ENCODE measurements at places on chromosomes 2 and 18.

- no peak for DNase-seq
These were observed 73.2 kb upstream of the GALNT5 start for GRCh38 chr2:157184161-157184895.

GRCh38 chr2:187500585-187501359 lies 52.7 kb upstream of the CALCRL start:
- DNase-seq = no peak

- DNase-seq = no peak
These were observed 120.9 kb upstream of the ITGB6 start for GRCh38 chr2:160321006-160321405.

GRCh38 chr2:88837511-88838160 lies 146.2 kb downstream of the RPIA start:
- DNase-seq = no peak

DNA sequence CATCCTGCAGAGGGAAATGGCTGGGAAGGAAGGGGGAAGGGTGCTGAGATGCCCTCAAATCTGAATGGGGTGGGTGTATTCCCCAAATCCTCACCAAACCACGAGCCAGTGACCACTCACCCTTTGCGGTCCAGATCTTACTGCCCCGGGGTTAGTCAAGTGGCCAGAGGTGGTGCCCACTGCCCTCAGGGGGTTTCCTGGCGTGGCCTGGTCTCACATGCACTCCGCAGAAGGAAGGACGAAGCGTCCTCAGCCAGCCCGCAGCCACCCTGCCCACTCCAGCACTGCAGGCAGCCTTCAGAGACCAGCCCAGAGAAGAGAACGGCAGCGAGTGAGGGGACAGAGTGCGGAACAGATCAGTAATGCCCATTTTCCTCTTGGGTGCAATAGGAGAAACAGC lies 50.4 kb downstream of the IL1RL2 start:
- DNase-seq = no peak

- no peak for DNase-seq
These were observed 75.4 kb upstream of the TANC1 start for GRCh38 chr2:158893026-158893425.

GRCh38 chr2:106708209-106708608 lies 177.8 kb downstream of the ST6GAL2 start:
- no peak for DNase-seq

Data from GM04503 (cell line).